PC-9 (cell line): ENCODE measurements at places on chromosomes 1 and 21. TPM values are rescaled to one million over a fixed set of nuclear protein-coding genes. Genes with fewer than 3 reads are reported as not detected.

Gene TNFAIP8L2
- not detected in 2 replicates for total RNA-seq

Gene SCP2
- 87.8 and 95.8 TPM in 2 replicates for total RNA-seq

Gene ADAMTS1
- total RNA-seq, result 0.26 and 0.30 TPM in 2 replicates

Gene HSPG2
- 126 and 157 TPM in 2 replicates for total RNA-seq

Gene CDK11B
- total RNA-seq, result 21.2 and 22.5 TPM in 2 replicates

Gene ZBTB8B
- total RNA-seq, result 0.05 and 0.09 TPM in 2 replicates

Gene FPGT
- 7.5 and 12.2 TPM in 2 replicates for total RNA-seq

Gene OR2L5
- not detected in 2 replicates for total RNA-seq

Gene LAX1
- not detected in 2 replicates for total RNA-seq

Gene TFF1
- 2.2 and 5.7 TPM in 2 replicates for total RNA-seq

Gene RGS8
- total RNA-seq, result not detected in 2 replicates

Gene CORT
- 1.4 and 1.6 TPM in 2 replicates for total RNA-seq

Gene UBXN11
- 57.2 and 59.9 TPM in 2 replicates for total RNA-seq

Gene OR14K1
- not detected in 2 replicates for total RNA-seq

Gene NUP210L
- total RNA-seq, result not detected in 2 replicates

Gene S100A7A
- not detected in 2 replicates for total RNA-seq

Gene SPRR2G
- not detected in 2 replicates for total RNA-seq

Gene OLIG2
- total RNA-seq, result not detected in 2 replicates

Gene TFF3
- total RNA-seq, result not detected in 2 replicates

Gene PLA2G2A
- total RNA-seq, result not detected in 2 replicates

Gene KIFAP3
- total RNA-seq, result 9.7 and 13.5 TPM in 2 replicates

Gene HUNK
- not detected in 2 replicates for total RNA-seq

Gene CDCA8
- 42.8 and 57.9 TPM in 2 replicates for total RNA-seq

Gene PLA2G5
- total RNA-seq, result not detected in 2 replicates
